ENCODE measurements at places on chromosomes 12 and 14. TPM values are rescaled to one million over a fixed set of nuclear protein-coding genes. Genes with fewer than 3 reads are reported as not detected.

RIMKLB gene
- 46.4 TPM for total RNA-seq

RASAL1 gene
- 0.78 TPM for total RNA-seq

LRCOL1 gene
- total RNA-seq: not detected

NPAS3 gene
- total RNA-seq: not detected

CLECL1 gene
- total RNA-seq: 0.44 TPM

KCNA1 gene
- 0.68 TPM for total RNA-seq

HOXC9 gene
- 1.2 TPM for total RNA-seq

ANKRD33 gene
- 0.60 TPM for total RNA-seq

TRMT61A gene
- 5.6 TPM for total RNA-seq

PAWR gene
- 29.6 TPM for total RNA-seq

GDF3 gene
- 32.2 TPM for total RNA-seq

GARIN6 gene
- total RNA-seq: 0.19 TPM

PRR4 gene
- 8.2 TPM for total RNA-seq

CPNE6 gene
- total RNA-seq: 3.7 TPM

TAS2R9 gene
- total RNA-seq: not detected

GPR68 gene
- 1.6 TPM for total RNA-seq

GNB3 gene
- total RNA-seq: 6.9 TPM

JPH4 gene
- 22.8 TPM for total RNA-seq

YBX3 gene
- 138 TPM for total RNA-seq

Data from motor neuron (in vitro differentiated cells).